Neuronal stem cell (in vitro differentiated cells): ENCODE measurements at places on chromosomes 4 and X.

DNA sequence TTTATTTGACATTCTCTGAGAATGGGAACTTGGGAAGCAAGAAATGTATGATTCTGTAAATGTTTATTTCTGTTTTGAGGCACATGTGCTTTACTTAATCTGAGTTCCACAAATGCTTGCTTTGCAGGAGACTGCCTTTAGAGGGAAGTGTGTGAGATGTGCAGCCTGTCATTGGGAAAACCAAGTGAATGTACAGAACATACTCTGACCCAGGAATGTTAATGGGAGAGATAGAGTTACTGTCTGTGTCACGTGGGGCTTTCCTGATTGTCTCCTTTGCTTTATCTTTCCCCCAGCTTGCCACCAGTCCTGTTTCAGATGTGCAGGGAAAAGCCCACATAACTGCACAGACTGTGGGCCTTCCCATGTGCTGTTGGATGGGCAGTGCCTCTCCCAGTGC is 218.6 kb upstream of the ANXA3 start:
- no peak for DNase-seq

GRCh38 chr4:41431276-41431675 is 106.7 kb upstream of the LIMCH1 start:
- DNase-seq = no peak

- DNase-seq = no peak
Observed at GRCh38 chrX:14420841-14421240, 108.5 kb upstream of the GLRA2 start.

GRCh38 chr4:123526511-123526910 is 129.9 kb downstream of the SPRY1 start:
- DNase-seq = no peak

DNA sequence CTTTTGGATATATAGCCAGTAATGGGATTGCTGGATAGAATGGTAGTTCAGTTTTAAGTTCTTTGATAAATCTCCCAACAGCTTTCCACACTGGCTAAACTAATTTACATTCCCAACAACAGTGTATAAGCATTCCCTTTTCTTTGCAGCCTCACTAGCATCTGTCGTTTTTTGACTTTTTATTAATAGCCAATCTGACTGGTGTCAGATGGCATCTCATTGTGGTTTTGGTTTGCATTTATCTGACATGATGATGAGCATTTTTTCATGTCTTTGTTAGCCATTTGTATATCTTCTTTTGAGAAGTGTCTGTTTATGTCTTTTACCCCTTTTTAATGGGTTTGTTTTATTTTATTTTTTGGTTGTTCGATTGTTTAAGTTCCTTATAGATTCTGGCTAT is 13.3 kb downstream of the UBQLN2 start:
- DNase-seq = no peak

GRCh38 chr4:66204534-66205247 is 534.4 kb upstream of the EPHA5 start:
- no peak for DNase-seq

DNA sequence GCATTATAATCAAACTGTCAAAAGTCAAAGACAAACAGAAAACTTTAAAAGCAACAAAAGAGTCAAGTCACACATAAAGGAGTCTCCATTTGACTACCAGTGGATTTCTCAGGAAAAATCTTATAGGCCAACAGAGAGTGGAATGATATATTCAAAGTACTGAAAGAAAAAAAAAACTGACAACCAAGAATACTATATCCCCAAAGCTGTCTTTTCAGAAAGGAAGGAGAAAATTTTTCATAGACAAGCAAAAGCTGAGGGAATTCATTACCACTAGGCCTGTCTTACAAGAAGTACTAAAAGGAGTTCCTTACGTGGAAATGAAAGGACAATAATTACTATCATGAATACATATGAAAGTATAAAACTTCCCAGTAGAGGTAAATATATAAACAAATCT is 39.0 kb downstream of the SLC10A7 start:
- no peak for DNase-seq

GRCh38 chr4:130210864-130211263 is 1114.9 kb downstream of the C4orf33 start:
- no peak for DNase-seq

DNA sequence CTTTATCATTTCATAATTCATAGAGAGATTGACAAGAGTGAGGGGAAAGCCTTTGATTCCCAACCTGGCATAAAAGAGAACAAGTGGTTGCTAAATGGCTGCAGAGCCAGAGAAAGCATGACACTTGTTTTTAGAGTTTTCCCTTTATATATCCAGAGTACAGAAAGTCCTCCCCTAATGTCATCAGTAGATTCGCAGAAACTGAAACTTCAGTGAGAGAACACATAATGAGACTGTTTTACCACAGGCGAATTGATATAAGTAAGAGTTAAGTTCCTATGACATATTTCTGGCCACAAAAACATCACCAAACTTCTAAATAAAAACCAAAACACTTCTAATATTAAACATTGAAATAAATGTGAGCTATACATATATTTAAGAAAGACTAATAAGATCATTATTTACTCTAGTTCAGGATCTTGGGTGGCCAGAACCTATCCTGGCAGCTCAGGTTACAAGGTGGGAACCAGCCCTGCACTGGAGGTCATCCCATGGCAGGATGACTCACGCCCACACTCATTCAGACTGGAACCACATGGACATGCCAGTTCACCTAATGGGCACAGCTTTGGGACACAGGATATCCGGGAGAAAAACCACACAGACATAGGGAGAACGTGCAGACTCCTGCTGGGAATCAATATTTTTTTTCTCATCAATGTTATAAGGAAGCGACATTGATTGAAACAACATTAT is 35.5 kb downstream of the NWD2 start:
- DNase-seq = no peak

DNA sequence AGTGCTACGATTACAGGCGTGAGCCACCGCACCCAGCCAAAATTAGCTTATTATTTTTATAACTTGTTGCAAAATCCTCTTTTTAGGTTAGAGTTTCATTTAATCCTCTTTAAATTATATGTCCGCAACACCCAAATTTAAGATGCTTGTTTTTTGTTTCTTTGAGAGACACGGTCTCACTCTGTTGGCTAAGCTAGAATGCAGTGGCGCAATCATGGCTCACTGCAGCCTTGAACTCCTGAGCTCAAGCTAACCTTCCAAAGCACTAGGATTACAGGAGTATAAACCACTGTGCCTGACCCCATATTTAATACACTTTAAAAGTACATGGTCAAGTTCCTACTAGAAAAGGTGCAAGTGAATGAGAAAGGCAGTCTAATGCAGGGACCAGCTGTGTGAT is 2.2 kb downstream of the RBBP7 start:
- DNase-seq = no peak

GRCh38 chr4:173878701-173879100 is 348.7 kb upstream of the HAND2 start:
- DNase-seq = no peak

DNA sequence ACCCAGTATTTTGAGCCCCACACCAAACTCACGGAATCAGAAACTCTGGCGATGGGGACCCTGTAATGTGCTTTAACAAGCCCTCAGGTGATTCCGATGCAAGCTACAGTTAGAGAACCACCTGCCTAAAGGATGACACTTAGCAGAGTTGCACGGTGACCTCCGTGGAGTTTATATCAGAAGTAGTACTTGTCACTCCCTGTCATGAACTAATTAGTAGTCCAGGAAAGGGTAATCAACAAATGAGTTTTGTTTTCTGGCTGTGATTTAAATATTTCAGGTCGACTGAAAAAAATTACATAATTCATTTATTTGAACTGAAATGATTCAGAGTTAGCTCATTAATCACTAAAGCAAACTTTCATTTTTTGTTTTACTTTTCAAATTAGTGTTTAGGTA is 56.4 kb downstream of the TMA16 start:
- DNase-seq = no peak

- DNase-seq = peak; percentile 3
Observed at GRCh38 chrX:55908661-55909212, 191.2 kb downstream of the RRAGB start.

GRCh38 chr4:41668024-41668423 is 80.5 kb downstream of the PHOX2B start:
- no peak for DNase-seq

DNA sequence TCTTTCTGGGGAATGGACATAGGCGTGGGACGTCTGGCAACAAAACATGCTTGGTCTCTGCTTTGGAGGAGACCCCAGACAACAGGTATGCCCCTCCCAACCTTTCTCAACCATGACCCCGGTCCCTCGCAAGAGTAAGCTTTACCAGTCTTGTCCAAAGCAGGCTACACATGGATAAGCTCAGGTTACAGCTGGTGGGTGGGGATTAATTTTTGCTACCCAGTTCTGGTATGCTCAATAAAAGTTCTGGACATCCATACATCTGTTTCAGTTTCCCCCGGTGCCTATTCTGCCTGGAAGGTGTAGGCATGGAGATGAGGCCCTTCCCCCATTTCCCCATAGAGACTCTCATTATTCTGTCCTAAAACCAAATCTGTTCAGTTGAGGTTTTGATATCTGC is 54.5 kb upstream of the NOCT start:
- DNase-seq = no peak

GRCh38 chr4:155400893-155401292 is 24.1 kb upstream of the MAP9 start:
- DNase-seq = no peak

- no peak for DNase-seq
Observed at GRCh38 chr4:182893047-182893446, 24.1 kb downstream of the DCTD start.

GRCh38 chr4:87589531-87589930 is 18.8 kb upstream of the DSPP start:
- no peak for DNase-seq

DNA sequence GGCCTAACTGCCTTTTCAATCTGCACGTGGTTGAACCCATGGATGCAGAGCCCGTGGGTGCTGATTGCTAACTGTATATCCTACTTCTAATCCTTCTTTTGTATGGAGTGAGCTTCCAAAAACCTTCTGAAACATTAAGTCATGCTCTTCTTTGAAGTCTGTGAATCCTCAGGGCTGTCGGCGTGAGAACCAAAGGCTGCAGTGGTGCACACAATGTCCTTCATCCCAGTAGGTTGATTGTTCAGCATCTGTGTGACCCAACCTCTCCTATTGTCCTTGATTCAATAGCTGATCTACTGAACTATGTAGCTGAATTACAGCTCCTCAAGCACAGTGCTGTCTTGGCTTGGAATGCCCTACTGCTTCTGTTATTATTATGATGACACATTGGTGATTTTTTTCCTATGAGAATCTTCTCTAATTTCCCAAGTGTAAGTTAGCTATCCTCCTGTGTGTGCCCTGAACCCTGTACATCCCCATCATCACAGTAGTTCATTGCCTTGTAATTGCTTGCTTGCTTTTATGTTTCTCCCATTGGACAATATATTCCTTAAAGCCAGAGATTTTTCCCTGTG is 294.6 kb downstream of the TRIML1 start:
- DNase-seq = no peak

- no peak for DNase-seq
Observed at GRCh38 chrX:150482537-150483206, 85.7 kb upstream of the MTM1 start.

GRCh38 chrX:10926404-10926803 is 184.7 kb upstream of the HCCS start:
- no peak for DNase-seq

DNA sequence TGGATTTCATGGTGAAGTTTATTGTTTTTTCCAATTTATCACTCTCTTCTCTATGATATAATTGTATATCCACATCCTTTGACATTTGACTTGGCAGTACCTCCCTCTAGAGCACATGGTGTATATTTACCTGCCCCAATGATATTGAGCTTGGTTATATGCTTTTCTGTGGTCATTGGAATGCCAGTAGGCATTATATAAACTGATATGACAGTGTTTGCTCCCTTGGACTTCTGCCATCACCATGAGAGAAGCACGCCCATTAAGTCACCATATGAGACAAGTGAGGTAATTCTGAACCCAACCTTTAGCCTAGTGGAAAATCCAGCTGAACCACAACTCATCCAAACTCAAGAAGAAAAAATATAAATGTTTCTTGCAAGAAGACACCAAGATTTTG is 2761.5 kb downstream of the ARAP2 start:
- no peak for DNase-seq

DNA sequence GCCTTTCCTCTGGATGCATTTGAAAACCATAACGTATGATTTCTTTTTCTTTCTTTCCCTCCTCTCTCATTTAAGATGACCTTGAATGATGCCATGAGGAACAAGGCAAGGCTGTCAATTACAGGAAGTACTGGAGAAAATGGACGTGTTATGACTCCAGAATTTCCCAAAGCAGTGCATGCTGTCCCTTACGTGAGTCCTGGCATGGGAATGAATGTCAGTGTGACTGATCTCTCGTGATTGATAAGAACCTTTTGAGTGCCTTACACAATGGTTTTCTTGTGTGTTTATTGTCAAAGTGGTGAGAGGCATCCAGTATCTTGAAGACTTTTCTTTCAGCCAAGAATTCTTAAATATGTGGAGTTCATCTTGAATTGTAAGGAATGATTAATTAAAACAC is 142.8 kb downstream of the GRIA2 start:
- DNase-seq = no peak

- DNase-seq = no peak
Observed at GRCh38 chrX:119389871-119390501, 9.2 kb upstream of the SLC25A43 start.

DNA sequence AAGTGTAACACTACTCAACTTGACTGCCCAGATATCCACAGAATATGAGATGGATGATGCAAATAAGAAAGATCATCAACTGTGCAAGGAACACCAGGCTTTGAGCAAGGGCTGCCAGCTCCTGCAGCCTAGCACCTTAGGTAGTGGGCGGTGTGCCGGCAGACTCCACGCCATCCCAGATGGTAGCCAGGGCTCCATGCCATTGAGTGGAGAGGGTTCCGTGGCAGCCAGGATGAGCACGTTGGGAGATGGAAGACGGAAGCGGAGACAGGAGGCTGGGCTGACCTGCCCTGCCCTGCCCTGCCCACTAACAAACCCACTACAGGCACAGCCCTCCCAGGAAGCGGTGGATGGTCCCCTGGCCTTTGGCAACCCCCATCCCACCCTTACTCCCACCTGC is 51.9 kb downstream of the TMPRSS11F start:
- DNase-seq = no peak

- DNase-seq = no peak
Observed at GRCh38 chr4:17823871-17824669, 13.3 kb downstream of the NCAPG start.

DNA sequence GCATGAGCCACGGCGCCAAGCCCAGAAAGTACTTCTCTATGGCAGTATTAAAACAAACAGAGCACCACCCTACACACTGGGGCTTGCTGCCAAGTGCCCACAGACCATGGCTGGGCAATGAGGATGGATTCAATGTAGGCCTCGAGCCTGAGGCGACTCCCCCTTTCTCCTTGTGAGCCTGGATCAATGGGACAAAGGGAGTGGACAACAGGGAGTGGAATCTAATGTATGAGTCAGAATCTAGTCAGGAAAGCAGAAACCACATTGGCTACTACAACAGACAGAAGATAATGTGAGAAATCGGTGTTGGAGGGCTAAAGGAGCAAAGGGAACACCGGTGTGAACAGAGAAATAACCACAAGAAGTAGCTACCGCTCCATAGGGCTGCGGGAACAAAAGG is 37.7 kb upstream of the OCIAD2 start:
- no peak for DNase-seq

GRCh38 chrX:19272452-19272851 is 71.3 kb upstream of the PDHA1 start:
- no peak for DNase-seq

GRCh38 chr4:92714640-92715039 is 410.9 kb downstream of the GRID2 start:
- DNase-seq = no peak

GRCh38 chrX:81208916-81209315 is 7.0 kb downstream of the SH3BGRL start:
- DNase-seq = no peak

GRCh38 chr4:25575611-25576010 is 80.0 kb upstream of the SLC34A2 start:
- no peak for DNase-seq
